H9 (cell line): ENCODE measurements at places on chromosomes 11 and 22. TPM values are rescaled to one million over a fixed set of nuclear protein-coding genes. Genes with fewer than 3 reads are reported as not detected.

- no peaks in the 10 kb centered on the region; the same call in 1 of the 2 replicates for H3K4me1 ChIP-seq
- no peak for DNase-seq
- H3K27me3 ChIP-seq, result 0 out of 2 replicates have a peak, but pooled peaks cover 2% of the 10 kb centered on the region
- no peak overlapping the region for H3K4me3 ChIP-seq
- no peak overlapping the region for H3K27ac ChIP-seq
- no peaks in the 10 kb centered on the region for H3K36me3 ChIP-seq
Measured at GRCh38 chr11:123211149-123211852, 16.3 kb upstream of the CLMP start.

Gene DEFB131B
- not detected in 2 replicates for total RNA-seq

Gene PVALB
- 2.7 and 3.0 TPM in 2 replicates for total RNA-seq

GRCh38 chr11:1392111-1392510 is 2.4 kb downstream of the BRSK2 start:
- H3K4me1 ChIP-seq, result no peaks in the 10 kb centered on the region
- H3K27me3 ChIP-seq, result no peaks in the 10 kb centered on the region; the same call in 1 of the 2 replicates
- H3K27ac ChIP-seq, result no peak overlapping the region
- DNase-seq, result no peak
- peak overlapping the region; percentile 73 for H3K4me3 ChIP-seq
- peaks cover 12% of the 10 kb centered on the region for H3K36me3 ChIP-seq

DNA sequence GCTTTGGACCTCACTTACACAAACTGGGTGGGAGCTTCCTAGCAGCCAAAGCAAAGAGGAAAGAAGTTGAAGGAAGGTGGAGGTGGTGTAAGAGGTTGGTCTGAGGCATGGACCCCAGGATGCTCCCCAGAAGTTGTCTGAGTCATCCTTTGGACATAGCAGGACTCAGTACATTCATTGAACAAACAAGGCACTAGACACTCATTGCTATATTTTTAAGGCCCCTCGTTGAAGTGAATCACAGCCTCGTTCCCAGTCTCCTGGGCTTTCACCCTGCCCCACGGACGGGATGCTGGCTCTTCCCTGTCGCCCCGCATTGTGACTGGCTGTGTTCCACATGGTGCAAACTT is 95.9 kb upstream of the FGF3 start:
- H3K27ac ChIP-seq, result no peak overlapping the region
- H3K4me3 ChIP-seq, result no peak overlapping the region
- H3K36me3 ChIP-seq, result no peaks in the 10 kb centered on the region
- no peak for DNase-seq
- H3K27me3 ChIP-seq, result no peaks in the 10 kb centered on the region; the same call in 1 of the 2 replicates

DNA sequence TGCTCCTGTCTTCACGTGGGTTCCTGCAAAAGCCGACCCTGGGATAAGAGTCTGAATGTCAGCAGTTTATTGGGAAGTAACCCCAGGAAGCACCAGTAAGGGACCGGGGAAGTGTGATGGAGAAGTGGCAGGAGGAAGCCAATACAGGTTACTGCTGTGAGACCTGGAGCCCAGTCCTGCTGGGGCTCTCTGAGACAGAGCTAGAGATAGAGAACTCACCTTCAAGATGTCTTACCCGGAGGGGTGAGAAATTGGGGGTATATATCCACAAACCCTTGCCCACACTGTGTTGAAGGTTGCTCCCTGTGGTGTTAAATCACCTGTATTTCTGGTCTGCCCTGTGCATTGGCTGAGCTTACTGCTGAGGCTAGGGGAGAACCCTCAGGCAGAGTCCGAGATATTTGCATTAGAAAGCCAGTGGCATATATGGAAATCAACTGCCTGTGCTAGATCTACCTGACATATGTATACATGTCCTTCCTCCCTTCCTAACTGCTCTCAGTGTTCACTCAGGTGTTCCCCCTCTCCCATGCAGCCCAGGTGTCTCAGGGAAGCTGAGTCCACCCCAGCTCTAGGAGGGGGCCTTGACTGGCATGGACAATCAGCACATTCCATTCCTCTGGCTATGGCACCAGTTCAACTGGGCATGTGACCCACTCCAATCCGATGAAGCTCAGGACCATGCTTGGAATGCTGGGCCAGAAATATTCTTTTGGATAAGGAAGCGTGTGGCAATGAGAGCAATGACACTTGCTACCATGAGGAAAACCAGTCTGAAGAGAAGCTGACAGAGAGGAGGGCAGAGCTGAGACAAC is 6.8 kb upstream of the MICAL2 start:
- H3K27ac ChIP-seq, result no peak overlapping the region
- peaks cover under 1% of the 10 kb centered on the region; the same call in 1 of the 2 replicates for H3K27me3 ChIP-seq
- no peaks in the 10 kb centered on the region for H3K36me3 ChIP-seq
- peaks cover 9% of the 10 kb centered on the region; the same call in 1 of the 2 replicates for H3K4me1 ChIP-seq
- no peak overlapping the region for H3K4me3 ChIP-seq
- DNase-seq, result no peak

- peaks cover 66% of the 10 kb centered on the region for H3K36me3 ChIP-seq
- DNase-seq, result no peak
- H3K4me3 ChIP-seq, result no peak overlapping the region
Measured at GRCh38 chr11:47466701-47467250, 17.8 kb upstream of the RAPSN start.

GRCh38 chr11:46631676-46632075 is 14.3 kb downstream of the ATG13 start:
- H3K27ac ChIP-seq, result no peak overlapping the region
- no peaks in the 10 kb centered on the region for H3K4me1 ChIP-seq
- no peak for DNase-seq
